Activated CD8-positive, alpha-beta memory T cell treated with anti-CD3 and anti-CD28 coated beads for 4 hours (primary cell): ENCODE measurements at places on chromosomes 5 and 9.

DNA sequence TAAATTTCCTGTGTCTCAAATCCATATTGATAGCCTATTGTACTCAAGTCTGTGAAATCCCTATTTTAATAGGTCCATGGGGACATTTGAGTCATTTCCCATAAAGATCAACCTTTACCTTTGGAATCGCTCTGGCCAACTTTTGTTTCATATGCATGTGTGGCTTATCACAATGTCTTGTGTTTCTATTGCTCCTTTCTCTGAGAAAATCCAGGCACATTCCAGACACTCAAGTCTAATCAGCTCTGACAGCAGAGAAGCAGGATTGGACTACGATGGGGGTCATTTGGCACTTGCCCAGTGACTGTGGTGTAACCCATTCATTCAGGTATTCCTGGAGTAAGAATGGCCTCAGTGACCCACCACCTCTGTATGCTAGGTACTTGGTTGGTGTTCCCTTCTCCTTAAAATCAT lies 48.4 kb downstream of the ACTBL2 start:
- no peak for DNase-seq

DNA sequence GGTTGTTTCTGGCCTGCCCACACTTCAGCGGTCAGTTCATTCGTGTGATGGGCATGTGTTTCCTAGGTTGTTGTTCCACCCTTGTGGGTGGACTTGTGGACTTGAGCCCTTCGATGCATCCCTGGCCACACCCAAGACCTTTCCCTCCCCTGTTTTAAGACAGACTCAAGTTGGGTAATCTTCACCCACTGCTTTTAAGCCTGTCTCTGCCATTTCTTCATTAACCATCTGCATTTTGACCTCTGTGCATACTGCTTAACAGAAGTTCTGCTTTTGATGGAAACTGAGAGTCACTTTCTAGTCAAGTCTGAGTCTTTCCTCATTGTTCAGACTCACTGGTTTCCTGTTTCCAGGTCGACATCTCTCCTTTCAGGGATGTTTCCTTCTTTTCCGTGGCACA lies 233.7 kb downstream of the ARHGEF28 start:
- no peak for DNase-seq

DNA sequence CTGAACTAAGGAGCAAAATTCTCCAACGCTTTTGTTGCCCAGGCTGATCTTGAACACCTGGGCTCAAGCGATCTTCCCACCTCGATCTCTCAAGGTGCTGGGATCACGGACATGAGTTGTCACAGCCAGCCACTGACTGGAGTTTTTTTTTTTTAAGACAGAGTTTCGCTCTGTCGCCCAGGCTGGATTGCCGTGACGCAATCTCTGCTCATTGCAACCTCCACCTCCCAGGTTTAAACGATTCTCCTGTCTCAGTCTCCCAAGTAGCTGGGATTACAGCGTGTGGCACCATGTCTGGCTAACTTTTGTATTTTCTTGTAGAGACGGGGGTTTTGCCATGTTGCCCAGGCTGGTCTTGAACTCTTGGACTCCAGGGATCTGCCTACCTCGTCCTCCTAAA lies 58.2 kb downstream of the EHMT1 start:
- DNase-seq = no peak

- no peak for DNase-seq
Measured at GRCh38 chr5:141476132-141476911, 556 bp downstream of the PCDHGC3 start.

GRCh38 chr5:123520677-123521247 lies 8.8 kb downstream of the CSNK1G3 start:
- no peak for DNase-seq

- no peak for DNase-seq
Measured at GRCh38 chr9:4508907-4509589, 18.8 kb downstream of the SLC1A1 start.

GRCh38 chr9:126055381-126055985 lies 271.1 kb upstream of the MVB12B start:
- DNase-seq = no peak

GRCh38 chr5:5364932-5365331 lies 57.5 kb upstream of the ICE1 start:
- DNase-seq = no peak

- no peak for DNase-seq
Measured at GRCh38 chr5:72649449-72649848, 142.2 kb upstream of the ZNF366 start.

- no peak for DNase-seq
Measured at GRCh38 chr5:7015586-7016256, 302.5 kb downstream of the TENT4A start.

- no peak for DNase-seq
Measured at GRCh38 chr5:59380350-59380951, 513.1 kb downstream of the PDE4D start.

DNA sequence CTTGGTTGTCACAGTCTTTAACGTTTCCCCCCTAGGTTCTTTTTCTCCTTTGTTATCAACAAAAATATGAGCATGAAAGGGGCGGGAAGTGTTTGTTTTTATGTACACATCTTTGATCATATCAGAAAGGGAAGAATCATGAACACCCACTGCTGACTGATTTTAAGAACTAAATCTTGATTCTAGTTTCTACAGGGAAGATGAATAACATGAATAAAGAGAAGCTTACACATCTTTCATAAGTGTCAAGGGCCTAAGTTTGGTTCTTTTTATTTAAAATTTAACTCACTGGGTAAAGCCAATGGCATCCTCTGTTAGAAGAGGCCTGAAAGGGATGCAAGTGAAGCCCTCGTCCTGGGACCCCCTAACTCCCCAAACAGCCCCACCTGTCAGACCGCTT lies 14.8 kb upstream of the CTNNA1 start:
- DNase-seq = no peak

DNA sequence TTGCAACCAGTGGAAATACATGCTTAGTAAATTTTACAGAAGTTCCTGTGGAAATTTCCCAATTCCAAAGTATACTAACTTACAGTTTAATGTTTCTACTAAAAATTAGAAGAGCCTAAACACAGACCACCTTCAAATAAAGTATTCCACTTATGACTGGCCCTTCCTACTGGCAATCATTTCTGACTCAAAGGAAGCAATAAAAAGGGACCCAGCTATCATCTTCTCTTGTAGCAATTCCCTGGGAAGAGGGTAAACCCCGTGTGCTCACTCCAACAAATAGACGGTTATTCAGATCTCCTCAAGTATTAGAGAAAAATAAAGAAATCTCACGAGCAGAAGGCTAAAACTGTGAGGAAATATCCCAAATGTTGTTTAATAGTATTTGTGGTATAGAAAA lies 43.3 kb downstream of the GOLPH3 start:
- DNase-seq = no peak

DNA sequence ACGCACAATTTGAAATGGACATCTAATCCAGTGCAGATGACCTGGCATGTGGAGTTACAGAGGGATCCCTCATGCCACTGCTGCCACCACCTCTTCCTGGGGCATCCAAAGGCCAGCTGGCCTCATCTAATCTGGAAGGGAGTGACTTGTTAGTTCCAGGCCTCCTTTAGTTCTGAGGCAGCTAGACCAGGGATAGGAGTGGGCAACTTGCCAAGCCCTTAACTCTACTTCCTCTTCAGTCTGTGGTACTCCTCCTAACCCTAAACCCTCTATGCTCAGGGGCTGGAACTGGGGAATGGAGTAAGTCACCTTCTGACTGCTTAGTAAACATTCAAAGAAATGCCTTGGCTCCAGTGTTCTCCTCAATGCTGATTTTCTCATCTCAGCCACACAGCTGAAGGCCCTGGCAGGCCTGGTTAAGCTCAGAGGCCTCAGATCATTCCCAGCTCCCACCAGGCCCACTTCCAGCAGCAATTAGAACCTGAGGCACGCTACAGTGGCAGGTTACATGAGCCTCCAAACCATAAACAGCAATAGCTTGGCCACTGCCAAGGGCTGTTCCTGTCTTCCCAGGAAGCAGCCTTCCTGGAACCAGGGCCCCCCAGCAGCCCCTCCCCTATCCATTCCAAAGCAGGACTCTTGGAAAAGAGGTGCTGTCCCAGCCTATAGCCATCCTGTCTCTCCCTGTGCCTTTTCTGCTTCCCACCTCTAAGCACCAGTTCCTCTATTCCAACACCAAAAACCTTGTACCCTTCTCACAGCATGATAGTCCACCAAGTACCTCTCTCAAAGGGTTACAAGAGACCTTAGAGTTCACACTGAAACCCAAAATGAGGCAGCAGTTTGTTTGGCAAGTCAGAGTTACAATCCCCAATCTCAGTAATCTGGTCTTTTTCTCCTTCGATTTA lies 2.0 kb downstream of the EIF4EBP3 start:
- no peak for DNase-seq

DNA sequence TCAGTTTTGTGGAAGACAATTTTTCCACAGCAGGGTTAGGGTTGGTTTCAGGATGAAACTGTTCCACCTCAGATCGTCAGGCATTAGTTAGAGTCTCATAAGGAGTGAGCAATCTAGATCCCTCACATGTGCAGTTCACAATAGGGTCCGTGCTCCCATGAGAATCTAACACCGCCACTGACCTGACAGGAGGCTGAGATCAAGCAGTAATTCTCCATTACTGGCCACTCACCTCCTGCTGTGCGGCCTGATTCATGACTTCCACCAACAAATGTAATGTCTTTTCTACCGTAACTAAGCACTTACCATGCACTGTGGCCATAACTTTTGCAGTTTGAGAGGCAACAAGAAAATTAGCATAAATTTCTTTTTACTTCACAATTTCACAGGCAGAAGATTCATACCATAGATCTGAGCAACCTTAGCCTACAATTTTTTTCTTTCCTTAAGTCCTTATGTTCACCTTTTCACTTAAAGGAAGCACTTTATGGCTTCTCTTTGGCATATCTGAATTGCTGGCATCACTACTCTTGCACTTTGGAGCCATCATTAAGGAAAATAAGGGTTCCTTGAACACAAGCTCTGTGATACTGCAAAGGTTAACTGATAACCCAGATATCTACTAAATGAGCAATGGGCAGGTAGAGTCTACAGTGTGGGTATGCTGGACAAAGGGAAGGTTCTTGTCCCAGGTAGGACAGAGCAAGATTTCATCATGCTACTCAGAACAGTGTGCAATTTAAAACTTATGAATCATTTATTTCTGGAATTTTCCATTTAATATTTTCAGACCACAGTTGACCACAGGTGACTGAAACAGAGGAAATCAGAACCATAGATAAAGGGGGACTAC lies 83.0 kb upstream of the IFNK start:
- no peak for DNase-seq

DNA sequence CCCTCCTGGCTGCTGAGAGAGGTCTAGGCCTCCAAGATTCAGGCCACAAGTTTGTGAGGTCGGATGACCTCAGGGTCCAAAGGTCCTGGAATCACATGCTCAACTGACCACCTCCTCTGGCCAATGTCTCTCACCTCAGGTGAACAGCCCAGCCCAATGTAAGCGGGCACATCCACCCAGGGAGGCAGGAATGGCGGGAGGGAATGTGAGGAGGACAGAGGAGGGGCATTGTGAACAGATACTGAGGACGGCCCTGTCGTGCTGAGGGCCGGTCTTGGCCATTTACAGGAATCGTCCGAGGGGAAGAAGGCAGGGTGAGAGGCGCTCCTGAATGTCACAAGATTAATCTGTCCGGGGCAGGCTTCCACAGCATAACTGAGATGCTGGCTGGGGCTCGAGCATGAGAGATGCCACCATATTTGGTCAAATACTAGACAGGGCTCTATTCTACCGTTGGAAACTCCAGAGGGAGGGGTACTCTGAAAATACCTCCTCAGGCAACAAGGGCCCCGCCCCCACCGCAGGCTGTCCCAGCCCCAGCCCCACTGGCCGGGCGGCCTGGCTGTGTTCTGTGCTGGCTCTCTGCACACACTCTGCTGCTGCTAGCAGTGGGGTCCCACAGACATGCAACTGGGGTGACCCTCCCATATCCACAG lies 1.5 kb upstream of the IL17B start:
- no peak for DNase-seq

DNA sequence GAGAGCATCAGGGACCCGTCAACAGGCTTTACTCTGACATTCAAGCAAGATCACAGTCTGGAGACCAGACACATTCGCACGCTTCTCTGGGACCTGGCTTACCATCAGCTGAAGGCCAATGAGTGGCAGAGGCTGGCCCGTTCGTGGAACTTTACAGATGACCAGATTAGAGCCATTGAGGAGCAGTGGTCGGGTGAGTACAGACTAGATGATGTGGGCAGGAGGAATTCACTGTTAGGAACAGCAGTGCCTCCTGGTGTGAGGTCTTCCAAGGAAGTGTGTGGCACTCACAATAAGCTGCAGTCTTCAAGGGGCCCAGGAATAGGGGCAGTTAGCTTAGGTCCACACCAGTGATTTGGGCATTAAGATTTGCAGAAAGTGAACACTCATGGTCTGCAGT lies 50.4 kb downstream of the POC5 start:
- DNase-seq = no peak

DNA sequence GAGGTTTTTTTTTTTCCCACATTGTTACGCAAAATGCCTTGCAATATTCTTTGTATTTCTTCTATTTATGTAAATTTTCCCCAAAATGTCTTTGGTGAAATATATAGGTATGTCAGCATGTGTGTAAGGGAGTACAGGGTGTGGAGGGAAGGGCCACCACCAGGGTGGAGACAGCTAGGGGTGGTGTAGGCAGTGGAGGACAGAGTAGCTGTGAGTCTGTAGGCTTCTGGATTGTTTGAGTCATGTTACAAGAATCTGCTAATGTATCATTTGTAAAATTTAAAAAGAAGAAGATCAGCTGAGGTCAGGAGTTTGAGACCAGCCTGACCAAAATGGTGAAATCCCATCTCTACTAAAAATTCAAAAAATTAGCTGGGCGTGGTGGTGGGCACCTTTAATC lies 175.5 kb downstream of the NXNL2 start:
- no peak for DNase-seq

- no peak for DNase-seq
Measured at GRCh38 chr9:76644171-76644570, 120.1 kb upstream of the PCA3 start.

DNA sequence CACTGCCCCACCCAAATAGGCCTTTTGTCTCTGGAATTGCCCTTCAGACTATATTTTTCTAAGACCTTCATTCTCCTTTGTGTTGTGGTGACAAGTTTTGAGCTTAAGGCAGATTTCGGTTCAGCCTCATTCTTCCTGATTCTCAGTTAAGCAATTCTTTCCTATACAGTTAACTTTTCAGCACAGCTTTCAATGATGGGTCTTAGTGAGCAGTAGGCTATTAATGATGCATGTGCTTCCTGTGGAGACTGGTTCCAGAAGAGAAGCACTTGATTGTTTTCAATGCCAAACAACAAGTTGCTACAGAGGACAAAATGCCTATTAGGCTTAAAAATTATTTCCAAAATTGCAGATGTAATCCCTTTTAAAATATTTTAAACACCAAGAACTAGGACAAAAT lies 47.7 kb upstream of the TLX3 start:
- DNase-seq = no peak

DNA sequence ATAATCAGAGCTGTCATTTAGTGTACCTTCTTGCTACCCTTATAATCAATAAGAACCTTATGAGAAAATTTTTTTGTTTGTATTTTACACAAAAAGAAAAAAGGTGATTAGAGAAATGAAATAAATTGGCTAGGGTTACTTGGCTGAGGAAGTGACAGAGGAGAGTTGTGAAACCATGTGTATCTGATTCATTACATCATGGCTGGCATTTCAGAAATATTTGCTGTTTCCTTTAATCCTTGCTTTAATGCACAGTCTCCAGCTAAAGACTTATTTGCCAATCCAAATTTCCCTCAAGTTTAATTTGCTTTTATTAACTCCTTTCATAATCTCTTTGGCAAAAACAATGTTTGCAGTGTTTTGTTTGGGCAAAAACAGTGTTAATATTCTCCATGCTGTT lies 543.1 kb downstream of the KIF4B start:
- DNase-seq = no peak

GRCh38 chr5:126098330-126099017 lies 324.7 kb upstream of the GRAMD2B start:
- DNase-seq = no peak

- no peak for DNase-seq
Measured at GRCh38 chr5:73625944-73626811, at the start of gene ARHGEF28. Gene ARHGEF28, plus strand, starts transcription at chr5:73626196. Its CDS starts 58,656 bp downstream, at chr5:73684852.

- DNase-seq = no peak
Measured at GRCh38 chr5:40381676-40382363, 297.9 kb upstream of the PTGER4 start.
